ENCODE measurements at places on chromosomes 11 and 22.

GRCh38 chr11:128813729-128814128 is 53.4 kb downstream of the KCNJ1 start:
- DNase-seq = no peak

DNA sequence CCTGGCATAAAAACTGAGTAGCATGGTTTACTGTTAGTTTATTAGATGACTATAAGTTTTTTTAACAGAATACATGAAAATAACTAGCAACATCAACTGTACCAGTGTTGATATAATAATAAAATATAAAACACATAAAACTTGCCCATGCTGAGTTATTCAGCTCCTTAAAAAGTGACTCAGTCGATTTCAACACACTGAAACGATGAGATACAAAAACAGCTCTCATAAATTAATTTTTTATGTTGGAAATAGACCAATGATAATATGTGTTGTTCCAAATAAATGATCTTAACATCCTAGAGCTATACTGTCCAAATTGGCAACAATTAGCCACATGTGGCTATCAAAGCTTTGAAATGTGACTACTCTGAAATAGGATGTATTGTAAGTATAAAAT is 15.9 kb downstream of the PDGFD start:
- no peak for DNase-seq

DNA sequence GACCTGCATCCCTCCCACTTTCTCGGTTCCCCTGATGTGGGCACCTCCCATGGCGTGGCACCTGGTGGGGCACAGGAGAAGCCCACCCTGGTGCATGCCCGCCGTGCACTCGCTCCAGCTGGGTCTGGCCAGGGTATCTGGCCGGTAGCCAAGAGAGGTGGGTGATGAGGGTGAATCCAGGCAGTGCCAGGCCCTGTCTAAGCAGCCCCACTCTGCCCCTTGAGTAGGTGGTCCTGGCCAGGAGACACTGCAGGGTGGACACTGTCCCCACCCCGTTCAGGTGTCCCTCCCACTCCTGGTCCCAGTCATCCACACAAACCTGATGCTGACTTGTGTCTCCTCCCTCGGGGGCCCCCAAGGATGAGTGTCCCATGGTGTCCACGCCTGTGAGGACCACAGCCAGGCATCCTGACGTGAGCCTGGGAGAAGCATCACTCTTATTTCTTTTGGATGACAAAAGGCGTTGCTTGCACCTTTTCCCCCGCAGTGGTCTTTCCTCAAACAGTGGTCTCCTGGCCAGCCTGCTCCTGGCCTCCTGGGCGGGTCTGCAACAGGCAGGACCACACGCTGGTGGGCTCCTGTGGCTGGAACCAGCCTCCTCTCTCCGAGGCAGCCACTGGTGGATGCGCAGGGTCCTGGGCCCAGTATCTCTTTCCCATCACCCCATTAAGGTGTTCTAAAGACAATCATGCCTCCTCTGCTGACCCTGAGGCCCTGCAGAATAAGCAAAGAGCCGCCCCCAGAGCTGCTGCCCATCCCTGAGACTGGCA is 922.3 kb downstream of the BRD1 start:
- no peak for DNase-seq

GRCh38 chr11:127003260-127003981 is 2.9 kb upstream of the KIRREL3 start:
- peak; percentile 84 for DNase-seq

All from nephron progenitor cell (in vitro differentiated cells).